ENCODE measurements at places on chromosomes 3 and 15.

DNA sequence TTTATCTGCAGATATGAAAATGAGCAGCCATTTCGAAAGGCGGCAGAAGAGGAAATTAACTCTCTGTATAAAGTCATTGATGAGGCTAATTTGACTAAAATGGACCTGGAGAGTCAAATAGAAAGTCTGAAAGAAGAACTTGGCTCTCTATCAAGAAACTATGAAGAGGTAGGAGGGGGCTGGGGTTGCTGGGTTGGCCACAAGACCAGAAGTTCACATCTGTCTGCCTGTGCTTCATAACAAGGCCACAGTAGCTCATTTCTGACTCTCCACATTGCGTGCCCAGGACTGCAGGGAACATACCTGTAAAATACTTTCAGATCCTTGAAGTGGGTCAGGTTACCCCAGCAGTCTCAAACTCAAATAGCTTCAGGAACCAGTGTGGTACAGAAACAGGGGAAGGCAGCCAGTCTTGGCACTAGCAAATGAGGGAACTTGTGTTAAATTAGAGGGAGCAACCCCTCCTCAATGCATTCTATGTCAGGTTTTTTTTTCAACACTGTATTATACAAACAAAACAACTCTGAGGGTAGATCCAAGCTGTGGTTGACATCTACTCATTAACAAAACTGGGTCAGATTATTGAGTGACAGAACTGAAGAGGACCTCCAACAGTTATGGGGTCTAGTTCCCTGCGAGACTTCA lies 48.7 kb downstream of the BFSP2 start:
- DNase-seq, result no peak

- DNase-seq, result no peak
These were observed 40.5 kb downstream of the FEZF2 start for GRCh38 chr3:62332835-62333244.

DNA sequence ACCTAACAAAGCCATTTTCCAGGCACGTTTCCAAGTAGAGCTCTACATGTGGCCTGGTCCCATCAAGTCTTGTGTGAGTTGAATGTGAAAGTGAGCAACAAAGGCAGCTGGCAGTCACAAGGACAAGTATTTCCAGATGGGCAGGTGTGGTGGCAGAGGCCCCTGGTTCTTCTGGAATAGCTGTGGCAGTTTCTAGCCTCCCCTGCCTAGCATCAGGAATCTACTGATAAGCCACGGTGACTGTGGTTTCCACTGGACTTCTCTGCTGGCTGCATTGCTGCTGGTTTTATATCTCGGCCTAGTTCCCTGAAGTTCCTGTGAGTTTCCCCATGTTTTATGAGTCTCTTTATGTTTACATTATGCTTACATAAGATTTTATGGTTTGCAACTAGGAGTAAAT lies 117.7 kb downstream of the GOLIM4 start:
- DNase-seq, result no peak

DNA sequence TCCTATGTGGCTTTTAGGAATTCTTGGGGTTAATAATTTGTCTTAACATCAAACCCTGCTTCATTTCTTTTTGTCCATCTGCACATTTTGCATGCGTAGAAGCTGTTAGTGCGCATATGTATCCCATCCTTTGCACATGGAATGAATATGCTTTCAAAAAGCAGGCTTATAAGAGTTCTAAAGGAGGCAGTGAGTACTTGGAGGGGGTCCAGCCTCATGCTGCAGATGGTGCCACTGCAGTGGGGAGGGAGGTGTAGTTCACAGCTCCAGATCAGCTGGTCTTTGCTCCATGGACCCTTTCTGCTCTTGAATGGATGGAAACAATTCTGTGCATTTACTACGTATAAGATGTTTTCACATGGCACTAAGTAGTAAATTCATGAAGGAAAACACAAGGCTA lies 20.7 kb upstream of the SSR3 start:
- no peak for DNase-seq

- DNase-seq, result no peak
These were observed 100.3 kb downstream of the CCNL1 start for GRCh38 chr3:157059661-157060060.

GRCh38 chr3:177946936-177947335 lies 589.3 kb upstream of the KCNMB2 start:
- no peak for DNase-seq

All from Kasumi-1 (cell line).